ENCODE measurements at places on chromosomes 1 and 21. TPM values are rescaled to one million over a fixed set of nuclear protein-coding genes. Genes with fewer than 3 reads are reported as not detected.

DNA sequence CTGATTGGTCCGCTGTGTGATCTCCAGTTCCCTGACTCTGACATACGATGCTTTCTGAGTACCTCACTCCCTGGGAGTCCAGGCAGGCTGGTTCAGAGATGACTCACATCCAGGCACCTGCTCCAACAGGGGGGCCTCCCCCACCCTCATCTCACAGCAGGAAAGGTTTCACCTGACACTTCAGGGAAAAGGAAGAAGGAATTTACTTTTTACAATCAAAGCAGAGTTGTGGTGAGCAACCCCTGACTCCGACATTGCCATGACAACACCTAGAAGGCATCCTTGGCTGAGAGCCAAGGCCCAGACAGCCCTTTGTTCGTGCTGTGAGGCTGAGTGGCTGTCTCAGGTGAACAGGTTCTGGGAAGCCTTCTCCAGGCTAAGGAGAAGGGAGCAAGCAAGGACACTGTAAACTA, 164.6 kb upstream of the GJB5 start:
- DNase-seq = no peak
- H3K36me3 ChIP-seq = no peaks in the 10 kb centered on the region
- no peak overlapping the region for H3K4me3 ChIP-seq
- no peaks in the 10 kb centered on the region for H3K27me3 ChIP-seq

DNA sequence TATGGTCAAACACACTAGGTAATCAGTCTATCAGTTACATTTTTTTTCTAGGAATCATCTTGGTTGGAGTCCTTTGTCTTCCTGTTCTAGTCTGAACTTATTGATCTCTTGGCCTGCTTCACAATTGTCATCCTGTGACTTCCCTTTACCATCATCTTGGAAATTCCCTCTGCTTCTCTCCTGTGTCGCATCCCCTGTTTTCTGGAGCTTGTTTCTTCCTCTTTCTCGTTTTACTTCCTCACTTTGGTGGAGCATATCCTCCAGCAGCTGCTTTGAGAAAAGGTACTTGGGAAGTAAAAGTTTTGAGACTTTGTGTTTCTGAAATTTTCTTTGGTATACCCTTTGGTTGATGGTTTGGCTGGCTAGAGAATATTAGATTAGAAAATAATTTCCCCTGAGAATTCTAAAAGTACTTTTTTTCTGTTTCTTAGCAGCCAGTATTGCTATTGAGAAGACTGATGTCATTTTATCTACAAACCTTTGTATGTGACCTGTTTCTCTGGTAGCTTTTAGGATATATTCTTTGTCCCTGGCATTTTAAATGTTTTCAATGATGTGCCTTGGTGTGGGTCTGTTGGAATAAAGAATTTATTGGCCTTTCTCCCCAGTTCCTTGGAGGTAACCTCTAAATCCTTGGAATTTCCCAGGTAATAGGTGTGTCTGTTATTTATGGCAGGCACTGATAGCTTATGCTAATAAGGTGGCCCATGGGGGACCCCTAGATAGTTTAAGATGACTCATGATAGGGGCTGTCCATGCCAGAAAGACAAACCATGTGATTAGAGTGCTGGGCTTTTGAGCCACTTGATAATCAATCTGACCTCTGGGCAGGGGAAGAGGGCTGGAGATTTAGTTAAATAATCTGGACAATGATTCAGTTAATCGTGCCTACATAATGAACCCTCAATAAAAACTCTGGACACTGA, 6.1 kb upstream of the MYCL start:
- DNase-seq = no peak
- no peaks in the 10 kb centered on the region for H3K36me3 ChIP-seq
- no peaks in the 10 kb centered on the region for H3K27me3 ChIP-seq
- no peak overlapping the region for H3K27ac ChIP-seq
- H3K4me3 ChIP-seq = no peak overlapping the region

- H3K4me3 ChIP-seq = no peak overlapping the region
- H3K27ac ChIP-seq = no peak overlapping the region
- H3K36me3 ChIP-seq = no peaks in the 10 kb centered on the region
These were observed 211.7 kb upstream of the UBE2U start for GRCh38 chr1:63991685-63992084.

DNA sequence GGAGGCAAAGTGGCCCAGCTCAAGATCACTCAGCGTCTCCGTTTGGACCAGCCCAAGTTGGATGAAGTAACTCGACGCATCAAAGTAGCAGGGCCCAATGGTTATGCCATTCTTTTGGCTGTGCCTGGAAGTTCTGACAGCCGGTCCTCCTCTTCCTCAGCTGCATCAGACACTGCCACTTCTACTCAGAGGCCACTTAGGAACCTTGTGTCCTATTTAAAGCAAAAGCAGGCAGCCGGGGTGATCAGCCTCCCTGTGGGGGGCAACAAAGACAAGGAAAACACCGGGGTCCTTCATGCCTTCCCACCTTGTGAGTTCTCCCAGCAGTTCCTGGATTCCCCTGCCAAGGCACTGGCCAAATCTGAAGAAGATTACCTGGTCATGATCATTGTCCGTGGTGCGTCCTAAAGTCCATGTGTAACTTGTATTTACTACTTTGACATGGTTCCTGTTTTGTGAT, 2.7 kb downstream of the RBM15 start:
- peaks cover 36% of the 10 kb centered on the region for H3K36me3 ChIP-seq
- no peak overlapping the region for H3K27ac ChIP-seq
- no peaks in the 10 kb centered on the region for H3K27me3 ChIP-seq

DNA sequence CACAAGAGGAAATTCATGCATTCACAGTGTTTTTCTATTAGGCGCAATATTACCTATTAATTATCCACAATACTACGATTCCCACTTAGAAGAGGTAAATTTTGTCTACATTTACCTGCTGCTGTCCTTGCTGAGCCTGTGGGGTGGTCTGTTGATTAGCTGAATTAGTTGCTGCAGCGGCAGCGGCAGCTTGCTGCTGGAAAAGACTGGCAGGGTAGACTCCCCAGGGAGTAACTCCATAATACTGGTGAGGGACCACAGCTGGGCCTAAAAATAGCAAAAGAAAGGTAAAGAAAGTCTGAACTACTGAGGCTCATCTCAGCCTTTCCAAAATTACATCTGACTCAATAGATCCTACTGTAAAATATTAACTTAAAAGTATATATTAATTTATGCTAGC, 66.0 kb upstream of the SDC3 start:
- H3K4me3 ChIP-seq = no peak overlapping the region
- DNase-seq = no peak
- H3K4me1 ChIP-seq = no peaks in the 10 kb centered on the region

DNA sequence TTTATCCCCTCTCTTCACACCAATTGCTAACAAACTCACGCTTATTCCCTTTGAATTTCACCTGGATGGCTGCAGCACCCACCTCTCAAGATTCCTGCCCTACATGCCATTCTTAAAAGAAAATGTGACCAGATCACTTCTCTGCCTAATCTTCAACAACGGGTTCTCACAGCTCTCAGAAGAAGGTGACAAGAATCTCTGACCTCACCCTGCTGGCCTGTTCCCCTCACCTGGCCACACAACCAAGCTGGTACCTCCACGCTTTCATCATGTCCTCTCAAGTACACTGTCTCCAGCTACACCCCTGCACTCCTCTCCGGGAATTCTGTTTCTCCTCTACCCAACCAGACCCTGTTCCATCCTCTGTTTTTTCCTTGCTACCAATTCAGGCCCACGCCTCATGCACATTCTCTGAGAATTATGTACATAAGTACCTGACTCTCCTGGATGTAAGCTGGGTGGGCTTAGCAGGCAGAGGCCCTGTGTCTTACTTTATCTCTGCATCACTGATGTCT, 5.9 kb upstream of the LSS start:
- H3K27ac ChIP-seq = no peak overlapping the region
- H3K4me1 ChIP-seq = peaks cover 6% of the 10 kb centered on the region
- no peak for DNase-seq

GRCh38 chr1:154337253-154337894, 12.0 kb downstream of the ATP8B2 start:
- no peak overlapping the region for H3K27ac ChIP-seq
- DNase-seq = no peak
- peaks cover 68% of the 10 kb centered on the region for H3K36me3 ChIP-seq
- no peaks in the 10 kb centered on the region for H3K27me3 ChIP-seq
- H3K4me3 ChIP-seq = no peak overlapping the region
- H3K4me1 ChIP-seq = no peaks in the 10 kb centered on the region

- no peak for DNase-seq
- no peak overlapping the region for H3K4me3 ChIP-seq
- H3K27me3 ChIP-seq = no peaks in the 10 kb centered on the region
- no peak overlapping the region for H3K27ac ChIP-seq
These were observed 84.2 kb upstream of the S1PR1 start for GRCh38 chr1:101152633-101153032.

- no peak overlapping the region for H3K27ac ChIP-seq
- H3K4me3 ChIP-seq = no peak overlapping the region
- no peak for DNase-seq
- H3K36me3 ChIP-seq = no peaks in the 10 kb centered on the region
These were observed 102.8 kb upstream of the COL24A1 start for GRCh38 chr1:86259390-86259789.

DNA sequence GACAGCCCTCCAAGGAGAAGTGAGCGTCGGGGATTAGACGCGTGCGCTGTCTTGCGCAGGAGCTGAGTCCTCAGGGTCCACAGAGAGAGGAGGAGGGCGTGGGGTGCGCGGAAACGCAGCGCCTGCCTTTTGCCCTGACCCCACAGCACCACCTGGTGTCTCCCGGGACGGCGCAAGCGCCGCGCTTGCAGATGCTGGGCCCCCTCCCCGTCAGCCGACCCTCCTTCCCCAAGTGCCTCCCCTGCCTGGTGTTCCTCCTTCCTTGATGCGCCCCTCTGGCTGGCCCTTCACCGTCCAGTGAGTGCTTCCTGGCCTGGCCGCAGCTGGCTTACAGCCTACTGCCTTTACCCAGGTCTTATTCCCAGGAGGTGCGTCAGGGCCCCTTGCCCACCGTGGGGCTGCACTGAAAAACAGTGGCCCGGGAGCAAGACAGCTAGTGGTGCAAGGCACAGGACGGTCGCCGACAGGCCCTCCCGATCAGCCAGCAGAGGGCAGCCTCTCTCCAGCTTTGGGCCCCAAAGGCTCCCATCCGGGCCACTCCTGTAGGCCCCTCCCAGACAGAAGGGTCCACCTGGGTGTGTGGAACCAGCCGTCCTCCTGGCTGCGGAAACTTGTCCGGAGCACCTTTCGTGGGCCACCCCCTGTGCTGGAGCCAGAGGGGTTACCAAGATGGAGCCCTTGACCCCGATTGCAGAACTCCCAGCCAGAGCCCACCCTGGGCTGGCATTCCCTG, 12.9 kb upstream of the PHLDA3 start:
- no peaks in the 10 kb centered on the region for H3K27me3 ChIP-seq
- DNase-seq = peak; percentile 91
- H3K27ac ChIP-seq = peak overlapping the region; percentile 80
- H3K4me3 ChIP-seq = peak overlapping the region; percentile 6

GRCh38 chr1:41699861-41700248, 215.4 kb upstream of the EDN2 start:
- H3K4me1 ChIP-seq = no peaks in the 10 kb centered on the region
- no peaks in the 10 kb centered on the region for H3K36me3 ChIP-seq
- DNase-seq = no peak
- H3K27me3 ChIP-seq = no peaks in the 10 kb centered on the region

DNA sequence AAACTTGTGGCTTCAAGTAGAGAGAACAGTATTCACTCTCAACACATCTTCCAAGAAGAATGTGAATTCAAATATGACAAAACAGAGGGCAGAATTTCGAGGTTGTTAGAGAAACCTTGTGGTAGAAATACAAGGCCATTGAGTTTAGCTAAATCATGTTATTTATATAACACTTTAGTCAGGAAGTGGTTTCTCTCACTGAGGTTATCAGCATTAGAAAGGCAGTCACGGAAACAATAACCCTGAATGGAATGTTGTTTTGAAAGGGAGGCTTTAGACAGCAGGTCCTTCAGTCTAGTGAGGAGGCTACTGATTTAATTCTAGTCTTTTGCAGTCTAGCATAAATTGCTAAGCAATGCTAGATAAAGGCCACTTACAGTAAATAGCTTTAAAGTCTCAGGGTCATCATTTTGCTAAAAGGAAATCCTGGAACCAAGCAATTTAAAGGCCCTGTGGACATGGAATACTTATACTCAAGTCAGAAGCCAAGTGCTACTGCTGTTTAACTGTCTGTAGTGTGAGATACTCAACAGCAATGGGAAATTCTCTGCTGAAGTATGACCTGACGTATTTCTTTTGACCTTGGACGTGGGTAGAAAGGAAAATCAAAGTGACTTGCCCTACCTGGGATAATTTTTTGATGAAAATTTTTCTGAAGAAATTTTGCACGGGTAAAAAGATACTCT, 89.0 kb upstream of the CHODL start:
- no peaks in the 10 kb centered on the region for H3K27me3 ChIP-seq
- H3K4me3 ChIP-seq = no peak overlapping the region
- no peaks in the 10 kb centered on the region for H3K4me1 ChIP-seq
- DNase-seq = no peak
- no peak overlapping the region for H3K27ac ChIP-seq

DNA sequence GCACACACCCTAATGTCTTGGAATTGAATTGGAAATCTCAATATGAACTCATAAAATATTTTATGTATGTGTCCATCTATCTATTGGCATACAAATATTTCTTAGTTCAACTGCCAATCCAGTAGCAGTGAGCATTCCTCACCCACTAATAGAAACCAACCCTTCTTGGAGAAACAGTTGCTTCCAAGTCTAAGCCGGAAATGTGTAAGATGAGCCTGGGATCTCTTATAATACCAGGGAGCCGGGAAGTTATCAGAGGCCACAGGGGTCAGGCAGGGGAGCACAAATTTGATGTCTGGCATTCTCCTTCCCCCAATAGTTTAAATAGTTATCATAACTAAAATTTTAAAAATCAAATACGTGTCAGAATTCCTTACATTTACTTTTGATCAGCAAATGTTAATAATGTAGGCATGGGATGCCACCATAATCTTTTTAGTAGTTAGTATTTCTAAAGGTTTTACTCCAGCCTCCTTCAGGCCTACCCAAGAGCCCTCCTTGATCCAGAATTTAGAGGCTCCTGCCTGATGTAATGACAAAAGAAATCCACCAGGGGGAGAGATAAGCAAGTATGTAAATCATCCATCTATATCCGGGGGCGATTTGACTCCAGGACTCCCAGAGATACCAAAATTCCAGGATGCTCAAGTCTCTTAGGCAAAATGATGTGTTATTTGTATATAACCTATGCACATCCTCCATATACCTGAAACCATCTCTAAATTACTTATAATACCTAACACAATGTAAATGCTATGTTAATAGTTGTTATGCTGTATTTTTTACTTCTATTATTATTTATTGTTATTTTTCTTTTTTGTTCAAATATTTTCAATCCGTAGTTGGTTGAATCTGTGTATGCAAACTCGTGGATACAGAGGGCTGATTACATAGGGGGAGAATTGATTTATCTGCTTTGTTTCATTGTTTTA, 218.7 kb upstream of the COA6 start:
- no peak overlapping the region for H3K4me3 ChIP-seq
- H3K36me3 ChIP-seq = no peaks in the 10 kb centered on the region
- no peak overlapping the region for H3K27ac ChIP-seq
- no peak for DNase-seq
- no peaks in the 10 kb centered on the region for H3K4me1 ChIP-seq
- H3K27me3 ChIP-seq = no peaks in the 10 kb centered on the region

Gene SPRR4
- total RNA-seq = not detected

Gene PRAMEF5
- total RNA-seq = not detected

Gene SPRR2A
- not detected for total RNA-seq

Gene UBQLN4
- total RNA-seq = 14.6 TPM

Gene CDC42SE1
- 37.5 TPM for total RNA-seq

Gene HES3
- not detected for total RNA-seq

Gene NTMT2
- total RNA-seq = not detected

Gene TFF2
- not detected for total RNA-seq

Gene DISC1
- 1.8 TPM for total RNA-seq

Gene BATF3
- 3.3 TPM for total RNA-seq
